Stimulated activated CD4-positive, alpha-beta T cell treated with anti-CD3 and anti-CD28 coated beads, TNF-alpha, amount 100 ng/mL, for 1 hour (primary cell): ENCODE measurements at places on chromosomes 5 and 9.

DNA sequence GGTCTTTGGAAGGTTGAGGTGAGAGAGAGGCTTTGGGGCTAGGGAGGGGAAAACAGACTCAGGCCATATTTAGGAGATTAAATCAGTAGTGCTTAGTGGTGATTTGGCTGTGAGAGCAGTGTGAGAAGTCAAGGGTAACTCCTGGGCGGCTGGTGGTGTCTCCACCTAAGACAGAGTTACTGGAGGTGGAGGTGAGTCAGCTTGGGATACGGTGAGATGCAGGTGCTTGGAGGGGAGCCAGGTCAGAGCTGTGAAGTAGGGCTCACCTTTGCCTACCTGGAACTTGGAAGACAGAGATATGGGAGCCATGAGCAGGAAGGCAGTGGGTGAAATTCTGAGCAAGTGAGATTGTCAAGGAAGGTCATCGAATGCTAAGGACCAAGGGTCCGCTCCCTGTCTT is 24.5 kb downstream of the RGS3 start:
- no peak for DNase-seq

DNA sequence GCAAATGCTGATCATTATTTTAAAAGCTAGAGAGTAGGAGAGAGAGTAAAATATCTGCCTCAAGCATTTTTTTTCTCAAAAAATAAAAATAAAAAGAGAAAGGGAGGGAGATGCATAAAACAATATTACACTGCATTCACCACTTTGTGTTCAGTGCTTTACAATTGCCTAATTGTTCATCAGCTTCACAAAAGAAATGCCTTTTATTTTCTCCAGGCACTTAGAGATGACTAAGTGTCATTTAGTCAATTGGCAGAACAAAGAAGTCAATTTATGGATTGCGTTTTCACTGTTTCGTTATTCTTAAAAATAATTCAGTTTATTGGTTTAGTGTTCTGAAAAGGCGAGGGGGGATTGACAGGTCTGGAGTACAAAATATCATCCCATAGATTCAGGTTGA is 232.5 kb upstream of the CCNH start:
- DNase-seq: no peak

DNA sequence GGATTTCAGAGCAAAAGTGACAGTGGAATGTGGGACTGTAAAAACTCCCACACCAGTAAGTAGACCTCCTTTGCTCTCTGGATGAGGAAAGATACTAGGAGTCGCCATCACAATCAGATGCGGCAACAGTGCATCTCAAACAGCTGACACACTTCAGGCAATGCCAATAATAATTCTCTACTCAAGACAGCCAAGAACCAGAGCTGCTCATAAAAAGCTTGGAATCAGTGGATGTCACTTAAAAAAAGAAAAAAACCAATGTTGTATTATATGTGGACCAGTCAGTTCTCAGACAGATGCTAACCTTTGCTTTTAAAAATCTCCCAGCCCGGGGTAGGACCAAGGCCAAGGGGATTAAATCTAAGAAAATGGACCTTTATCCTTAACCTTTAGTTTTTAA is 185.0 kb downstream of the GNA14 start:
- DNase-seq: no peak

GRCh38 chr5:161167016-161167767 is 315.2 kb upstream of the ATP10B start:
- no peak for DNase-seq

- no peak for DNase-seq
These were observed 16.1 kb downstream of the CPLX2 start for GRCh38 chr5:175887463-175887862.

- DNase-seq: no peak
These were observed 36.3 kb downstream of the SPATA31D1 start for GRCh38 chr9:82024908-82025307.

DNA sequence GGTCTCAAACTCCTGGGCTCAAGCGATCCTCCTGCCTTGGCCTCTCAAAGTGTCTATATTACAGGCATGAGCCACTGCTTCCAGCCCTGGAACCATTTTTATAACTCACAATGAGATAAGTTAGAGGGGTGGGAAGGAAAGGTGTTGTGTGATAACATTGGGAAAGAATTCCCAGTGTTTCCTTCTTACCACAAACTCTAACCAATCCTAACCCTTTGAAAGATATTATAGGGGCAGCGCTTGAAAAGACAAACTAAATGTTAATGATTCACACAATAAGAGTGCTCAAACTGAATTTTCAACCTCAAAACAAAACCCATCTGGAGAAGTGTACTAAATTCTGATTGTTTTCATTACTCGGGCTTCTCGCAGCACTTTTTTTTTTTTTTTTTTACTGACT is 109.7 kb downstream of the TSSK1B start:
- no peak for DNase-seq

DNA sequence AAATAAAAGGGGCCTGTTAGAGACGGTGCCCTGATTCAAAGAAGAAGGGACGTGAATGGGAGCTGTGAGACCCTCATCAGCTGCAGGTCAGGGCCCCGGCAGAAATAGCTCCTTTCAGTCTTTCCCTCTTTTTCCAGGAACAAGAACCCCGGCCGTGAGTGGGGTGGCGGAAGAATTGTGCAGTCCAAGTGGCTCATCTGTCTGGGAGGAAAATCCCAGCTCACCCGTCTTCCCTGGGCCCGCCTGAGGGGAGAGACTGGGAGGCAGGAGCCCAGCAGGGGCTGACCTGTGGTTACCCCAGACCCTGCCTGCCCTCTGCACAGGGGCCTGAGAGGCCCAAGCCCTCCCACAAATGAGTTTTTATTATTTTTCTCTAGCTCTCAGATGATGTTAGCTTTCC is 24.8 kb upstream of the CSF1R start:
- no peak for DNase-seq

DNA sequence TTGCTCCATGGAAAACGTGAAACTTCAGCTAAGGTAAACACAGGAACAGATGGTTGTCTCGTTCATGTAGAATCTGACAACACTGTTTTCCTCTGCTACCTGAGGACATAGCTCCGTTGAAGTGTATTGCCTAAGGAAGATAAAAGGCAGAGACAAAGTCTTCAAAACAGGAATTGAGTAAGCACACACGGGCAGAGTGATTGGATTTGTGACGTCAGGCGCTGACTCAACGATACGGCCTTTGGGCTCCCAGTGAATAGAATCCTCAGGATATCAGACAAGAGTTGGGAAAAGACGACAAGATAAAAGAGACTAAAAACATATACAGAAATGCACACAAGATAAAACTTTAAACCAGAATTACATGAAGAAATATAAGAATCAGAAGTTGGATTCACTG is 787.1 kb upstream of the CTNND2 start:
- DNase-seq: no peak

GRCh38 chr9:34896112-34896511 is 62.0 kb upstream of the PHF24 start:
- no peak for DNase-seq

- no peak for DNase-seq
These were observed 220.2 kb downstream of the AGTPBP1 start for GRCh38 chr9:85521371-85522197.

GRCh38 chr5:109327570-109327969 is 82.2 kb downstream of the PJA2 start:
- DNase-seq: no peak

DNA sequence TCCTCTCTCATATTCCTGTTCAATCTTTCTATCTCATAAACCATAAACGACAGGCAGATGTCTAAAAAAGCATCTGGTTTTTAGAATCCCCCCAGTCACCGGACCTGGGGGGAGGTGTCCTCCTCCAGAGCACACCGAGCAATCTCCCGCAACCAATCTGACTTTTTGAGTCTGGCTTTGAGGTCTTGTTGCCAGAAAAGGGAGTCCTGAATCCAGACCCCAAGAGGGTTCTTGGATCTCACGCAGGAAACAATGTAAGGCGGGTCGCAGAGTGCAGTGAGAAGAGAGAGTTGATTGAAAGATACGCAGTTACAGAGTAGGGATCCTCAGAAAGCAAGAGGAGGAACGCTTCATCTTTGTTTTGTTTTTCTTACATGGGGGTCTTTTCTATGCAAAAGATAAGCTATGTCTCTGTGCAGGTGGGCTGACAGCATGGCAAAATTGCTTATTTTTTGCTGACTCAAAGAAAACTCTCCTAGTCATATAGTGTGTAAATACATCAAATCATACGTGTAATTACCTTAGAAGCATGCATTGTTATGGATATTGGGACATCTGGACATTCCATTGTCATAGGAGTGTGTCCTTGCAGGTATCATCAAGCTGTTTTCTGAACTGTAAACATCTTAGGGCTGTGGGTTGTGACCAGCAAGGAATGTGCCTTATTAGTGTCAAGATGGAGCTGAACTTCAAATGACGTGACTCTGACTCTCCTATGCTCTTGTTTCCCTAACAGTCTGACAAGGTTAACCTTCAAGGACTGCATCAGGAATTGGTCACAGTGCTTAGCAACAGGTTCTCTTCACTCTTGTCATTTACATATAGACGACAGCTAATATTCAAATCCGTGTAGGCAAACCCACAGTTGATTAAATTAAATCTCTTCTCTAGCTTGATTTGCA is 159.3 kb upstream of the DAPK1 start:
- DNase-seq: no peak

DNA sequence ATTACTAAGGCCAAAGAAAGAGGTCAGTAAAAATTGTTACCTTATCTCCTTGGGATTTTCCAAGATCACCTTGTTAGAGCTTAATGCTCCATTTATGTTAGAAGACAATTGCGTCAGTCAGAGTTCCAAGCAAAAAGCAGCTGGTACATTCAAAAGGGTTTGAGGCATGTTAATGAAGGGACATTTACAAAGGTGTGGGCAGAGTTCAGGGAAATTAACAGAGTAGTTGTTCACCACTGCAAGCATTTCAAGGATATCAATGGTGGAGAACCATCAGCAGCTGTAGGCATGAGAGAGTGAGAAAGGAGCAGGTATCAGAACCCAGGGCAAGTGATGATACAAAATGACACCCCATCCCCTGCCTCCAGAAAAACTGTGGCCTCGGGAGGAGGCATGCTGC is 17.0 kb upstream of the SMARCA2 start:
- DNase-seq: no peak

DNA sequence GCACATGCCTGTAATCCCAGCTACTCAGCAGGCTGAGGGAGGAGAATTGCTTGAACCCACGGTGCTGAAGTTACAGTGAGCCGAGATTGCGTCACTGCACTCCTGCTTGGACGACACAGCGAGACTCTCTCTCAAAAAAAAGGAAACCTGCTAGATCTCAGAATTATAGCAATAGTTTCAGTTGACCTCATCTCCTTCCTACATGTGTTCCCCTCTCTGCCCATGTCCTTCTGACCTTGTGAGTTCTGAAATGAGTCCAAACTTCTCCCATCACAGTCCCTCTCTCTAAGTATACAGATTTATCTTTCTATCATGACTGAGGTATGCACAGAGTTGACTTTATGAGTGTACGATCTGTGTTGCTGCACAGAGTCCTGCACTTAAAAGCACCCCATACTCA is 44.6 kb upstream of the SHOC1 start:
- DNase-seq: no peak

GRCh38 chr9:95058121-95058785 is 259.3 kb downstream of the FANCC start:
- DNase-seq: no peak

GRCh38 chr5:80181618-80182211 is 74.1 kb downstream of the SERINC5 start:
- DNase-seq: peak; percentile 13

- DNase-seq: no peak
These were observed 105.5 kb downstream of the MACIR start for GRCh38 chr5:103364074-103364473.

- no peak for DNase-seq
These were observed 36.8 kb downstream of the ELL2 start for GRCh38 chr5:95924720-95925377.

GRCh38 chr5:171863935-171864334 is 78.3 kb downstream of the SMIM23 start:
- no peak for DNase-seq

DNA sequence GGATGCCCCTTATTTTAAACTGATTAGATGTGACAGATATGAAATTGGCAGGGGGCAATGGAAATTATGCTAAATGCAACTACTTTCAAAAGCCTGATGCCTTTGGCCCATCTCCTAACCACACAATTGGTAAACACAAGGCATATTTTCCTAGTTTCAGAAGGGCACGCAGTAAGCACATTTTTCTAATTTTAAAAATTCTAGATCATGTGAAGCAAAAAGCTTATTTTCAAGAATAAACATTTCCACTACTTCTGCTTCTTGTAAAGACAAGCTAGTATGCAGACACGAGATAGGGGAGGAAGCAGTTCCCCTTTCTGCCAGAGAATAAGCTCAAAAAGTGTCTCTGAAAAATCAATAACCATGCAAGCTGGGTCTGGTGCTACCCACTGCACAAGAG is 67.7 kb downstream of the ABCA1 start:
- no peak for DNase-seq

GRCh38 chr9:75985515-75985914 is 95.0 kb downstream of the PCSK5 start:
- no peak for DNase-seq

- DNase-seq: no peak
These were observed 578.4 kb downstream of the CDK5RAP2 start for GRCh38 chr9:120001536-120001935.

DNA sequence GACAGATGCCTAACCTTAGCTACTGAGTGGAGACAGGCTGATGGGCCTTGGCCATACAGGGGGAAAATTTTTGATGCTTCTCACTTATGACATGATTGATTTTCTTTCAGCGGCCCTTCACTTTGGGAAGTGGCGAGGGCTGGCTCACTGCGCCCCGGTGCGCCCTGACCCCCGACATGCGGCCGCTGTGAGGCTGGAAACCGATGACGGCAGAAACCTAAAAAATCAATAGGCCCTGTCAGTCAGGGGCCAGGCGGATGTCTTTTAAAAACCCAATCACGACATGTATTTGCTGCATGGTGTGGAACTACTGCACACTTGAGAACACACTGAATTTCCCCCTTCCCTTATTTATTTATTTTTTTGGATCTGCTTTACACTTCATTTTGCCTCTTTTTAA is 121.7 kb downstream of the EBF1 start:
- no peak for DNase-seq

DNA sequence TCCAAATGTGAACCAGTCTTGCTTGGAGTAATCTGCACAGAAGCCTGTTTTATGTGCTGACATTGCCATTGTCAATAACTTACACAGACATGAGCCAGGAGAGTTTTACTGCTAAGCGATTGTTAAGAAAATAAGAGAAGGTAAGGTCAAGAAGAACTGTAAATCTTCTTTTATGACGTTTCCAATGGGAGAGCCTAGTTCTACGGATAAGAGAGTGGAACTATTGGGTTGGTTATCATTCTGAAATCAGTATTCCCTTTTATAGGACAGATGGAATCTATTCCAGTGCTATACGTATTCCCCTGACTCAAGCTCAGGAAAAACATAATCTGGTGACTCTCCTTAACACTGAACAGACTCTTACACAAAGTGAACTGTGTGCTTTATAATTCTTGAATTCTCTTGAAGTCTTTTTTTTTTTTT is 137.9 kb upstream of the OTULINL start:
- DNase-seq: no peak

GRCh38 chr9:69178583-69179011 is 4.5 kb downstream of the TJP2 start:
- DNase-seq: no peak

- DNase-seq: no peak
These were observed 162.6 kb downstream of the TAF11L14 start for GRCh38 chr5:17796757-17797396.

GRCh38 chr9:117239428-117239827 is 175.4 kb downstream of the ASTN2 start:
- DNase-seq: no peak

GRCh38 chr9:115204904-115205453 is 87.0 kb upstream of the TNC start:
- no peak for DNase-seq

- no peak for DNase-seq
These were observed 58.8 kb downstream of the GNG10 start for GRCh38 chr9:111720174-111720573.

GRCh38 chr9:2214707-2215106 is 199.6 kb downstream of the SMARCA2 start:
- DNase-seq: no peak
